ENCODE measurements at places on chromosomes 6 and 20. TPM values are rescaled to one million over a fixed set of nuclear protein-coding genes. Genes with fewer than 3 reads are reported as not detected.

GRCh38 chr6:126873351-126873750 is 245.1 kb upstream of the RSPO3 start:
- no peaks in the 10 kb centered on the region for H3K27me3 ChIP-seq
- H3K36me3 ChIP-seq: no peaks in the 10 kb centered on the region
- no peak overlapping the region for H3K27ac ChIP-seq
- no peak for DNase-seq

- H3K4me1 ChIP-seq: peaks cover 46% of the 10 kb centered on the region
- no peaks in the 10 kb centered on the region for H3K27me3 ChIP-seq
- no peak for DNase-seq
- no peak overlapping the region for H3K4me3 ChIP-seq
These were observed 8.7 kb downstream of the LAMA5 start for GRCh38 chr20:62358171-62359042.

- no peaks in the 10 kb centered on the region for H3K36me3 ChIP-seq
- no peaks in the 10 kb centered on the region for H3K27me3 ChIP-seq
- no peak for DNase-seq
- no peak overlapping the region for H3K4me3 ChIP-seq
- H3K4me1 ChIP-seq: no peaks in the 10 kb centered on the region
- no peak overlapping the region for H3K27ac ChIP-seq
These were observed 69.1 kb downstream of the MYB start for GRCh38 chr6:135250234-135250633.

DNA sequence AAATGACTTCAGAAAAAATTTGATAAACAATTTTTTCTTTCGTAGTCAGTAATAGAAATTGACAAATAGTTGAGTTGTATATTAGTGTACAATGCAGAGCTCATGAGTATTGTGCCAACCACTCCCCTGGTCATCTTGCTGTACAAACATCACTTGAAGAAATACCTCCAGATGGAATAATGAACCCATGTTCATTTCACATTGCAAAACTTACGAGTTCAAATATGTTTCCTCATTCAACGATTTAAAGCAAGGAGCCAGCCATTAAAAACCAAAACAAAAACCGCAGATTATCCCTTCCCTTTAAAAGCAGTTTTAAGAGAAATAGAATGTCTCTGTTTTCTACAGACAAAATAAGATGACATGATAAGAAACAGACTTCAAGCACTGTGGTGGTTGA is 62.5 kb downstream of the RALGAPA2 start:
- no peaks in the 10 kb centered on the region for H3K36me3 ChIP-seq
- no peaks in the 10 kb centered on the region for H3K27me3 ChIP-seq
- no peaks in the 10 kb centered on the region for H3K4me1 ChIP-seq
- no peak overlapping the region for H3K4me3 ChIP-seq
- no peak for DNase-seq

- no peak overlapping the region for H3K27ac ChIP-seq
- H3K27me3 ChIP-seq: no peaks in the 10 kb centered on the region
- H3K4me3 ChIP-seq: no peak overlapping the region
- no peaks in the 10 kb centered on the region for H3K36me3 ChIP-seq
- no peak for DNase-seq
- no peaks in the 10 kb centered on the region for H3K4me1 ChIP-seq
These were observed 193.8 kb downstream of the COL12A1 start for GRCh38 chr6:75012018-75012417.

- no peak overlapping the region for H3K27ac ChIP-seq
- peaks cover 11% of the 10 kb centered on the region for H3K4me1 ChIP-seq
- H3K4me3 ChIP-seq: no peak overlapping the region
- no peak for DNase-seq
These were observed 6.7 kb downstream of the MCUR1 start for GRCh38 chr6:13807696-13808095.

- no peaks in the 10 kb centered on the region for H3K36me3 ChIP-seq
- no peak overlapping the region for H3K27ac ChIP-seq
- no peaks in the 10 kb centered on the region for H3K4me1 ChIP-seq
- peak; percentile 30 for DNase-seq
- no peak overlapping the region for H3K4me3 ChIP-seq
These were observed 71.7 kb upstream of the FRMD1 start for GRCh38 chr6:168150551-168151320.

DNA sequence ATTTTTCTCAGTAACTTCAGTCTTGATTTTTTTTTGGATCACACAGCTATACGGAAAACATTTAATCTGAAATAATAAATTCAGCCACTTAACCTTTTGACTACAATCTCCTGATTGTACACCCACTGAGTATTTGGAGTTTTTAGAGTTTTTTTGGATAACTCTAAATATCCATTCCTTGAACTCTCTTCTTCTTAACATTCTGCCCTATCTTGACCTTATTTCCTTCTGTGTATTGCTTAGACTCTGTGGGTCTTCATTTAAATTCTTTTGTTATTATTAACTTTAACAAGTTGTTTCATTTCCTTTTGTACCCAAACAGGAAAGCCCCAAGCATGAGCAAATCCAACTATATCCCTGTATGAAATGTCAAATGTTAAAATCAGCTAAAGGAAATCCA is 170.2 kb upstream of the PTCHD4 start:
- no peak overlapping the region for H3K27ac ChIP-seq
- no peaks in the 10 kb centered on the region for H3K4me1 ChIP-seq
- H3K27me3 ChIP-seq: no peaks in the 10 kb centered on the region
- no peaks in the 10 kb centered on the region for H3K36me3 ChIP-seq
- DNase-seq: no peak

DNA sequence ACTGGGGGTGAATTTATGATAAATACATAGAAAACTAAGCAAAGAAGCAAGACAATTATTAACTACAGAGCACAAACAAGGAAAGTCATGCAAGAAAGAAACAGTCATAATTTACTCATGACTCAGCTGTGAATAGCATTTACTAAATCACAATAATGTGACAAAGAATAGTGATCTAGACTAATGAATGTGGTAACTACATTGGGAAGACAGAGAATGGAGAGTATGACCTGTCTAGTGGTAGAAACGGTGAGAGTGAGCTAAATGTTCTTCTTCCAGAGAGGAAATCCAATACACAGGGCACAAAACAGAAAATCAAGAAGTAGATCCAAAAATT is 153.5 kb upstream of the DST start:
- H3K27ac ChIP-seq: no peak overlapping the region
- no peak for DNase-seq
- no peaks in the 10 kb centered on the region for H3K4me1 ChIP-seq

DNA sequence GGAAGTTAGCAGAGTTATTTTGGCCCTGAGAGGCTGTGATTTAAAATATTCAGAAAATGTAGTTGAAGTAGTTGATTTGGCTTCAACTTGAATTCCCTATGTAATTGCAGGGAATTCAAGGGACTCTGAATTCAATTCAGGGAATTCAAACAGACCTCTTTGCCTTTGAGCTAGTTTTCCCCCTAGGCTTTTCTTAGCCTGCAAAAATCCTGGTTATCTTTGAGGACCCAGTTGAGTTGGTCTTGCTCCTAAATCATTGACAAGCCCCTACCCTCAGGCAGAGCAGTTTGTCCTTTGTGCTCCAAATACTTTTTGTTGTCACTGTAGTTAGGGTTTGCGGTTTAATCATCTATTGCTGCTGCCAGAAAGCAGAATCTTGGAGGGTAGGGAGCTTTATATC is 20.4 kb downstream of the GCNT2 start:
- no peaks in the 10 kb centered on the region for H3K36me3 ChIP-seq
- no peaks in the 10 kb centered on the region for H3K4me1 ChIP-seq
- no peaks in the 10 kb centered on the region for H3K27me3 ChIP-seq
- H3K4me3 ChIP-seq: no peak overlapping the region

Gene THBD
- 11.0 TPM for polyA plus RNA-seq

Gene AARS2
- polyA plus RNA-seq: 6.2 TPM

Gene PHACTR1
- polyA plus RNA-seq: 5.1 TPM

Gene CALHM4
- 1.2 TPM for polyA plus RNA-seq

Gene BTN2A1
- polyA plus RNA-seq: 27.9 TPM

Gene EDEM2
- polyA plus RNA-seq: 15.7 TPM

Gene DACT2
- 1.8 TPM for polyA plus RNA-seq

Gene TTK
- 34.6 TPM for polyA plus RNA-seq

Gene HLA-DPB1
- 183 TPM for polyA plus RNA-seq

Gene ZC2HC1B
- polyA plus RNA-seq: 23.0 TPM

Gene SIM1
- polyA plus RNA-seq: 0.88 TPM

Gene TFAP2D
- not detected for polyA plus RNA-seq

Gene MEI4
- polyA plus RNA-seq: 6.9 TPM
